ENCODE measurements at places on chromosomes 2 and 18.

DNA sequence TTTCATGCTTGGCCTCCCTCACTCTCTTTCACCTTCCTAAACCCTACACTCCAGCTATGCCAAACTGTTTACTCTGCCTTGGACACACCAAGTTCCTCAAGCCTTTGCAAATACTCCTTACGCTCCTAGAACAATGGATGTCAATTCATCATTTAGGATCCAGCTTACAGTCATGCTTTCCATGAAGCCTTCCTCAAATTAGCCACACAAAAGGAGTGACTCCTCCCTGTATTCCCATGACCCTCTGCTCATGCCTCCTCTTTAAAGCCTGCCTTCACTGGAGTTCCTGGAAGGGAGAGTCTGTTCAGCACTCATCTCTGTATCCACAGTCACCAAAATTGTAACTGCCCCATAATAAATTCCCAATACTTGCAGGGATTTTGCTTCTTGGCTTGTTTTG lies 721 bp upstream of the EHD3 start:
- no peak for DNase-seq

- no peak for DNase-seq
These were observed 10.5 kb upstream of the MYCN start for GRCh38 chr2:15929861-15930260.

DNA sequence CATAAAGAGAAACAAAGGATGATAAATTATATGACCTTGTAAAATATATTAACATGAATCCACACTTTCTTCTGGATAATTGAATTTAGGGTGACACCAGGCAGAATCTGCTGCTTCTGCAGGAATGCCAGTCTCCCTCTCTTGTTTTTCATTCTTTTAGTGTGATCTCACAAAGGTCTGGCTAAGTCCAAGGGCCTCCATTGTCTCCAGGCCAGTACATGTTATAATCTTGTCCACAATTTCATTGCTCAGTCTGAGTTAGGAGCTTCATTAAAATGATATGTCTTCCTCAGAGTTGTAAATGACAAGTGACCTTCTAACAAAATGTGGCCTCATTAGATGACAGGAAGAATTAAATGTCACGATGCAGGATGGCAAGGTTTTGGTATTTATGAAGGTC lies 110.2 kb downstream of the APOB start:
- DNase-seq: no peak

GRCh38 chr2:37390777-37391176 lies 46.3 kb downstream of the QPCT start:
- no peak for DNase-seq

GRCh38 chr2:129400826-129401225 lies 578.6 kb upstream of the RAB6C start:
- no peak for DNase-seq

- no peak for DNase-seq
These were observed 44.0 kb upstream of the RPL31 start for GRCh38 chr2:100957996-100958653.

DNA sequence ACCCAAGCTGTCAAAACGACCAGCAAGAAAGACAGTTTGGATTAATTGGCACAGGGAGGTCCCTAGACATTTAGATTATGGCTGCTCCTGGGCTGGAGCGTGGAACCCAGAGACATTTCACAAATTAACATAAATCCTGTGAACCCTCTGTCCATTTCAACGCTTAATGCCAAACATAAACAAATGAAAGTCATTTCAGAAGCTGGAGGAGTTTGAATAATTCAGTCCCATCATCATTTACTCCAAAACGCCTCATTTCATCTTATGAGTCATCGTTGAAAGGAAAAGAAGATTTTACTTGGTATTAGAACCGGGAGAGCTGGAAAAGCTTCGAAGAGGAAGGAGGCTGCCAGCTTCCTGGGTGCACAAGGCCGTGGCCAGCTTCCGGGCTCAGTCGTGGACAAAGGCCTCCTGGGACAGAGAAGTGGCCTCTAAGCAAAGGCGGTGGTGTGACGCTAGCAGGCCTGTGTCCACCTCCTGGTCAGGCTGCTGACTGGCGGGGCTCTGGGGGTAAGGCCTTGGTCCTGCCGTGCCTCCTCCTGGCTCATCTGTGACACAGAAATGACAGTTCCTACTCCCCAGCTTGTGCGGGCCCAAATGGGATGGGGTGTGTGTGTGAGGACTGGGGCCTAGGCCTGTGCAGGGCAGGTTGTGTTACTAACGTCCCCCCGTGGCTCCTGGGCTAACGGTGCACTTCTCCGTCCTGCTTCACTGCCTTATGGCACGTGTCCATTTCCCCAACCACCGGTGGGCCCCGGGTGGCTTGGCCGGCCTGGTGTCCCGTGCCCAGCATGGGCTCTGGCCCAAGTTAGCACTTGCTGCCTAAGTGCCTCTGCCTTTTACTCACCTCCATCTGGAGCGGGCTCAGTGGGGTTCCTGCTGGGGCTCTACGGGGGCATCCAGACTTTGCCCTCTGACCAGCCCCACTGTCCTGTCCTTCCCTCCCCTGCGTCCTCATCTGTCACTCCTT lies 71.6 kb downstream of the RRM2 start:
- no peak for DNase-seq

GRCh38 chr2:163592954-163593622 lies 142.7 kb downstream of the FIGN start:
- no peak for DNase-seq

GRCh38 chr2:11389551-11390398 lies 45.3 kb upstream of the ROCK2 start:
- DNase-seq: no peak

- no peak for DNase-seq
These were observed 451.4 kb downstream of the TNS1 start for GRCh38 chr2:217551252-217551899.

DNA sequence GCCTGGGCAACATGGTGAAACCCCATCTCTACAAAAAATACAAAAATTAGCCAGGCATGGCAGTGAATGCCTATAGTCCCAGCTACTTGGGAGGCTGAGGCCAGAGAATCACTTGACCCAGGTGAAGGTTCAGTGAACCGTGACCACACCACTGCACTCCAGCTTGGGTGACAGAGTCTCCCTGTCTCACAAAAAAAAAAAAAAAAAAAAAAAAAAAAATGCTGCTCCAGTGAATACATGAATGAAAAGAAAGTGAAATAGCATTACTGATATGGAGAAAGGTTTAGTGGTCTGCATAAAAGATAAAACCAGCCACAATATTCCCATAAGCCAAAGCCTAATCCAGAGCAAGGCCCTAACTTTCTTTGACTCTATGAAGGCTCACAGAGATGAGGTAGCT lies 44.5 kb downstream of the METTL8 start:
- no peak for DNase-seq

DNA sequence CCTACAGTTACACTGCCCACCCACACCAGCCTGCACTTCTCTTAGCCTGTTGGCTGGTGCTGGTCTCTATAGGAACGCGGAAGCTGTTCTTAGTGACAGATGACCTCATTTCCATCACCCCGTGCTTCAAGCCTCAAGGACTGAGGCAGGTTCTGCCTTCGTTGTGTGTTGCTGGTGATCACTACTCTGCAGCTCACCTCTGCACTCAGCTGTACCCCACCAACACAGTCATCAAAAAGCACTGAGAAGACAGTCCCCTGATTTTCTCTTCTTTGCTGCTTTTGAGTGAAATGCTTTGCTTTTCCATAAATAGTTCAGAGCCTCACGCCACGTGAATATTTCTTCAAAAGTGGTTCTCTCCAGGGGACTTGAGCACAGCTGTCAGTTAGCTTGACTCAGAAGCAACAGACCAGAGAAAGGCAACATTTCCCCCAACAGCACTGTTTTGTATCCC lies 225.7 kb upstream of the CCDC150 start:
- DNase-seq: no peak

DNA sequence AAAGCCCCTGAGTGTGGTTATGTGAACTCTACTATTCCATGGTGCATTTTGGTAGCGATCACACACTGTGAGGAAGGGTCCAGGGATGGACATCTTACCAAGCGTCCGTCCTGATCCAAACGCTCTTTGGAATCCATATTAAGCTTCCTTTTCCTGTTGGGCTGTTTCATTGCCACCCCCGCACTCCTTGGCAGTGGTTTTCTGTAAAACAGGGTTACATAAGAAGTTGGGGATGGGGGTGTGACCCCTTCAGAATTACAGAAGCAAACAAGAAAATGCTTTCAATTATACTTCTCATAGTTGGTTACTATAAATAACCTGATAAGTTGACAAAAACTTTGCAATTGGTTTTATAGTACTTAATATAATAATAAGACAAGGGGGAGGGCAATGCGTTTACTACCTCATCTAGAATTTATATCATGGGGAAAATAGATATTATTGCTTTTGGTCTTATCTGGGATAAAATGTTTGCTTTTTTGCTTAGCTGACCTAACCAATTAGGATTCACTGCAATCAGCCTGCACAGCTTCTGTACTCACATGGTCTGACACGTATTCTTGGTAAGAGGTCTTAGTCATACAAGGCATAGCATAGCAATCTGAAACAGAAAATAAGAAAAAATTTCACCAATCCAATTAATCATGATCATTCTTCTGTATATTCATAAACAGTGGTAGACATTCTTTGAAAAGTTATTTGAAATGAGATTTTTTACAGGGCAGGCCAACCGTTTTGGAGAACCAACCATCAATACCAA lies 103.1 kb downstream of the L3MBTL4 start:
- DNase-seq: no peak

DNA sequence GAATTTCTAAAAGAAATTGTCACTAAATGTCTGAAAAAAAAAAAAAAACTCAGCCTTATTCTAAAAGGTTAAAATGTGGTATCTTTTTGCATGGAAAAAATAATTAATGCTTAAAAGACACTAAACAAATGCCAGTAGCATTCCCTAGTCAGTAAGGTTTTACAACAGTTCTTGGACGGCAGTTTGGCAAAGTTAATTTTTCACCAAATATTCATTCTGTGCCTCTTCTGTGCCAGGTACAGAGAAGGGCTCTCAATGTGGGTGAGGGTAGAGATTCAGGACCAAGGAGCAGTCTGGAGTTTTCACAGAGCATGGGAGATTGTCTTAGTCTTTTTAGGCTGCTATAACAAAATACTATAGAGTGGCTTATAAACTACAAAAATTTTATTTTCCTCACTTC lies 6.0 kb upstream of the CCDC93 start:
- DNase-seq: no peak

DNA sequence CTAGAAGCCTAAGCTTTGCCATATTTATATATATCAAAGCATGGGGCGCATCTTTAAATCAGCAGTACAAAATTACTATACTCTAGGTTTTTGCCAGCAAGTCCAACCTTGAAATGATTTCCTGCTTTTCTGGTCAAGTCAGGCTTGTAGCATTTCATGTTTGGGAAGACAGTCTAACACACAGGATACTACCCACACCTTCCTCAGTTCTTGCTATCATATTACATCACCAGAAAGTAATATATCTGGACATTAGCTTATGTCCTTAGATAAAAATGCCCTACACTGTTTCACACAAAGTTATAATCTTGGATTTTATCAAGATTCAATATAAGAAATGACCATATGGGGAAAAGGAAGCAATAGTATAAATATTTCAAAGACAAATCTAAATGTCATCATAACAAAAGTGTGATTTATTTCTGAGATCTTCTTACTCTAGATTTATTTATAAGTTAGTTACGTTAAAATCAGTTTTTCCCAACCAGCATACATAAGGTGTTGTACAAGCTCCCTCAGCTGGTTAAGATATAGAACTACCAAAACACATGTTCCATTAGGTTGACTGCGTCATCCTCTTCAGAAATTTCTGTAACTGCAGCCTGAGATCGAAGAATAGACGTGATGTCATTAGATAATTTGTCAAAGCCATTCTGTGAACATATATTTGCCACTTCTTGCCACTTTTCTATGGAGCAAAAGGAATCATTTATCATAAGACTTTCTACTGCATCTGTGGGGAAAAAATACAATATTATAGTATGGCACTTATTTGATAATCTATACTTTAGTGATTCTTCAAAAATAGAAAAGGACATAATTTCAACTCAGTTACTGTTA lies 56.6 kb downstream of the CLHC1 start:
- DNase-seq: no peak

DNA sequence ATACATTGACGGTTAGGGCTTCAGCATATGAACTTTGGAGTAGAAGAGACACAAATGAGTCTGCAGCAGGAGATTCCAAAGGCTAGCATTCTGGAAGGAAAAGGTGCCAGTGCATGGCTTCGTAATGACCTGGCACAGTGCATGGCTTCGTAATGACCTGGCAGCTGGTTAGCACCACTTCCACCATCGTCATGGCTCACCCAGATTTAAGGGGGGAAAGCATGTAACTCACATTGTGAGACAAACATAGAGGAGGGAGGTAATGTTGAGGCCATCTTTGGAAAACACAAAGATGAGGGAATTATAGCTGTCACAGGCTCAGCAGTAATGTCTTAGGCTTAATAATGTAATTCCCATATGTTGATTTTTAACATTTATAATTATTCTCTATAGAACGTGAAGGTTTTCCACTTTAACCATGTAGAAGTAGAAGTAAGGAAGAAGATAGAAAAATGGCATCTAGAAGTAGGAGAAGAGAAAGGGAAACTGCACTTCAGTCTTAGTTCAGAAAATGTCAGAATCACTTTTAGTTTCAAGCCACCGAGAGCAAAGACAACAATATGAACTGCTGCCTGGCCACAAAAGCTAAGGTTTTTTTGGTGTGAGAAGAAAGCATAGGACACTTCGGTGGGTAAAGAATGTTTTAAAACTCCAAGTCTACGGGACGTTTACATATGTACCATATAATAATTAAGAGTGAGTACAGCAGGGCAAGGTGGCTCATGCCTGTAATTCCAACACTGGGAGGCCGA lies 6.8 kb upstream of the STK25 start:
- no peak for DNase-seq

DNA sequence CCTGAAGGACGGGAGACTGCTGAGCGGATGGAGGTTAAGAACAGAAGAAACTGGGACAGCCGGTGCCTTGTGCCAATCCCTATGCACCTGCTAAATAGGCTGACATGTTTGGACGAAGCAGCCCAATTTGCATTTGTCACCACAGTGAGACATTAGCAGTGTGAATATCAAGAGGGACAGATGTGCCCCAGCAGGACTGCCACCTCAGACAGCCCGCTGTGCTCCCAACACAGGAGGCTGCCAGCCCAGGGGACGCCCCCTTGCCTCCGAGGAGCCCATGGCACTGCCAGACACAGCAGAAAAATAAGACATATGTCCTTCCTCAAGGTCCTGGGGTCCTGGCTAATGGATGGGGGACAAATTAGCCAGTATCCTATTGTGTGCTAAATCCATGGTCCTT lies 306.7 kb upstream of the POU3F3 start:
- DNase-seq: no peak

DNA sequence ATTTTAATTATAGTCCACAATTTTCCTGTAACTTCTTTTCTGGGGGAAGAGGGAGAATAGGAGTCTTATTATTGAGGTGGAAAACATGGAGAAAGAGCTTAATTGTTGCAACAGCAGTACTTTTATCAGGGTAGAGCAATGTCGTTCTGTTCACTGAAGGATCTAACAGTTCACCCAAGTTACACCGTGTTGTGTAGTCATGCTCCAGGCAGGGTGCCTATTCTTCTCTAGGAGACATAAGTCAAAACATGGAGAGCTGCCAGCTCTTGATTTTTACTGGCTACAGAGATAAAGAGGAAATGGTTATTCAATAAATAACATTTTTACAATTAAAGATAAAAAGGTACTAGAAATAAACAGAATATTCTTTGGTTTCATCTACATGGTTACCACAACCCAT lies 594.3 kb upstream of the NETO1 start:
- no peak for DNase-seq

- no peak for DNase-seq
These were observed 36.0 kb upstream of the IKZF2 start for GRCh38 chr2:213187386-213187785.

- DNase-seq: no peak
These were observed 55.4 kb downstream of the RTP5 start for GRCh38 chr2:241924909-241925250.

GRCh38 chr2:210203147-210203546 lies 22.1 kb downstream of the ACADL start:
- DNase-seq: no peak

GRCh38 chr2:240589850-240590525 lies 3.5 kb downstream of the CAPN10 start:
- no peak for DNase-seq
